AG09319 (cell line): ENCODE measurements at places on chromosomes 7 and 10.

- DNase-seq = no peak
These were observed 8.5 kb upstream of the BPGM start for GRCh38 chr7:134637934-134638719.

DNA sequence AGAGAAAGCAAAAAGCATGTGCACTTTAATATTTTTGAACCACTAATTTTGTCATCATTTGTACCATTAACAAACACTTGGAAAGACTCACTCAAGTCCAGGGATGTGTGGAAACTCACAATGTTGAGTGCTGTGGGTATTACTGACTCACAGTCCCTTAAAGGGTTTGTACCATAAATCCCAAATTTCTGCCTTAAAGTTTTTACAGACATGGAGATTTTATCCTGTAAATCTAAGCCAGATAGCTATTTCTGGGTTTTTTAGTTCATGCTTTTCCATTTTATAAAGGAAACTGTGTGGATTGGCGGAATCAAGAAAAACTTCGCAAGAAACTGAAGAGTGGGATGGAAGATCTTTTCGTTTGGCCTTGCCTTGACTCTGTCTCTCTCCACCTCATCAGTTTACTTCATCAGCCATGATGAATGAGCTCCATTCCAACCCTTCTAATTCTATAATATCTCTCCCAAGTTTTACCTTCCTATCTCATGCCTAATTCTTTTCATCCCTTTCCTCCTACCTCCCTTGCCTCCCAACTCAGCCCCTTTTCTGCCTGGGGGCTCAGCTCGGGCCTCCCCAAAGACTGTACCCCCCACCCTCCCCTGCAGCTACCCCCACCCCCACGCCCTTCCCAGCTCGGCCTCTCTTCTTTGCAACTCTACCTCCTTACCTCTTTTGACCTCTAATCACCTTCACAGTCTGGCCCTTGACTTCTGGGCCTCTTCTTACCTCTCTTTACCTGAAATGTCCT is 218.5 kb upstream of the MKLN1 start:
- DNase-seq = no peak

DNA sequence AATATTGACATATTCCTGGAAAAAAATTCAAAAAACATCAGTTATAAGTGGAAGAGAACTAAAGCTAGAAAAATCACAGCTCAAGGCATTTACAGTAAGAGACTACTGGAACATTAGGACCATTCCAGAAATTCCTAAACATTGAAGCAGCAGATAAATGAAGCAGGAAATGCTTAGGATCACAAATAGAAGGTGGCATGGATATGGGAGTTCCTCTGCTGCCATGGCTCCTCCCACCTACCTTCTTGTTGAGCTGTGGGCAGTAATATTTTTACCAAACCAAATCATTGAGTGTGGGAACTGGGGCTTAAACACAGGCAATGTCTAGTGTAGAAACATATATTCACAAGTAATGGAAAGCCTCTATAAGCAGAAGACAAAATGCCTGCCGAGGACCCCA is 292.8 kb downstream of the ANKRD7 start:
- no peak for DNase-seq

GRCh38 chr7:36456548-36456947 is 66.9 kb downstream of the ANLN start:
- no peak for DNase-seq

GRCh38 chr7:125278318-125278717 is 348.7 kb upstream of the POT1 start:
- no peak for DNase-seq

- DNase-seq = no peak
These were observed 3.0 kb downstream of the TMEM273 start for GRCh38 chr10:49185213-49185612.

DNA sequence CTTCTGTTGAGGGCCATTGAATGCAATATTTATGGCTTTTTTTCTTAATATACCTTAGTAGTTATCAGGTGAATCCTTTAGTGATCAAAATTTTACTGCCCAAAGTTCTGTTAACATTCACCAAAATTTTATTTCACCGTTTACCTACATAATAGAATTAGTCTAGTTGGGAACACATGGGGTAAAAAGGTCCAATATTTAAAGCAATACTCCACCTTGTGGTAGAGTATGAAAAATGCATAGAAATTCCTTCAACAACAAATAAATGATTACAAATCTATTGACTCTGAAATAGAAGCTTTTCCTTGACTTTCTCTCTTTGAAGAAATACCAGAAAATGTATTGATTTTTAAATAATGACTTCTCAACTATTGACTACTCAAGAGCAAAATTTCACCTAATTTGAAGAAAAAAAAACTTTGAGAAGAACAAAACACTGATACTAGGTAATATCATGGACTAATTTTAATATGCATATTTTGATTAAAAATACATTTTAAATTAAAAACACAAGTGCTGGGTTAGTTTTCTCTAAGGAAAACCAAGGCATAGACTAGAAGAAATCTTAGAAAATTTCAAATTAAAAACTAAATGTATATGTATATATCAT is 43.3 kb downstream of the POLR1F start:
- DNase-seq = peak; percentile 1

- peak; percentile 8 for DNase-seq
These were observed 156.6 kb downstream of the CCDC3 start for GRCh38 chr10:12844811-12845483.

DNA sequence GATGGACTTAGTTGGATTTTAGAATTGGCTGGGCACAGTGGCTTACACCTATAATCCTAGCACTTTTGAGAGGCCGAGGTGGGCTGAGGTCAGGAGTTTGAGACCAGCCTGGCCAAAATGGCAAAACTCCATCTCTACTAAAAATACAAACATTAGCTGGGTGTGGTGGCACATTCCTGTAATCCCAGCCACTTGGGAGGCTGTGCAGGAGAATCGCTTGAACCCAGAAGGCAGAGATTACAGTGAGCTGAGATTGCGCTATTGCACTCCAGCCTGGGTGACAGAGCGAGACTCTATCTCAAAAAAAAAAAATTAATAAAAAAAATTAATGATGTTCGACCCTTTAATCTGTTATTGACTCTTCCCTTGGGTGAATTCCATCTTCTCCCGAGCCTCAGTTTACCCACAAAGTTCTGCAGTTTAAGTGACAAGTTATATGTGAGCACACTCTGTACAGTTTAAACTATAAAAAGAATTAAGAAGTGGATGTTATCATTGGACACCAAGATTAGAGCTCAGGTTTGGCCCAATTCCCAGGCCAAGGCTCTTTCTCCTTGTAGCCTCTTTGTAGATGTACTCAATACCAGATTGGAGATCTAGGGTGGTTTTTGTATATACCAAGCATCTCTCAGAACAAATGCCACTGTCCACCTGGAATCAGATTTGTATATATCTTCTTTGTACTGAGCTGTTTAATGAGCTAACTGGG is 15.0 kb downstream of the KAT6B start:
- no peak for DNase-seq

DNA sequence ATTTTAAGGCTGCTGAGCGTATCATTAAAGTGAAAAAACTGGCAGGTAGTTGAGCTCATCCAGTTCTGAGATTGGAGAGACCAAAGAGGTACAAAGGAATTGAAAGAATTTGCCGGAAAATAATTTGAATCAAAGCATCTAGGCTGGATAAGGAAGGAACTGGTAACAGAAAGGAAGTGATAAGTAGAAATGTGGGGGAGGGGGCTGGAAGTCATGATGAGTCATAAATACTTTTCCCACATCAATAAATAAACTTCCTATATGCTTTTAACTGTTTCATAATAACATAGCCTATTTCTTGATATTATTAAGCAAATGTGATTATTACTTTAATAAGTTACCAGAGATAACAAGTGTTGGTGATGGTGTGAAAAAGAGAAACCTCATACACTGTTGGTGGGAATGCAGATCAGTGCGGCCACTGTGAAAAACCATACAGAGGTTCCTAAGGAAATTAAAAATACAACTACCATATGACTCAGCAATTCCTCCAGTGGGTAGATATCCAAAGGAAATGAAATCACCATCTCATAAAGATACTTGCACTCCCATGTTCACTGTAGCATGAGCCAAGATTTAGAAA is 27.0 kb downstream of the ZNF438 start:
- DNase-seq = no peak

DNA sequence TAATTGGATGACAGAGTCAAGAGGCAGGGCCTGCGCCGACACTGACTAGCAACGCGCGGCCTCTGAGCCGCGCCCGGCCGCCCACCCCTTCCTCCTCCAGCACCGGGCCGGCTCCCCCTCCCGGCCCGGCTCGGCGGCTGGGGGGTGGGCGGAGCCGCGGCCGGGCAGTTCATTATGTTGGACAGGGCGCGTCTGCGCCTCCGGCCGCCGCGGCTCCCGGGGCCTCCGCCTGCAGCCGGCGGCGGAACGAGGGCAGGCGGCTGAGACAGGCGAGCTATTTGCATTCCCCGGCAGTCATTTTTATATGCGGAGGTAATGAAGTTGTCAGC is 106.7 kb downstream of the SNX10 start:
- no peak for DNase-seq

GRCh38 chr10:122281751-122282150 is 10.7 kb downstream of the BTBD16 start:
- DNase-seq = no peak

GRCh38 chr10:50653758-50654157 is 30.0 kb upstream of the SGMS1 start:
- DNase-seq = no peak

DNA sequence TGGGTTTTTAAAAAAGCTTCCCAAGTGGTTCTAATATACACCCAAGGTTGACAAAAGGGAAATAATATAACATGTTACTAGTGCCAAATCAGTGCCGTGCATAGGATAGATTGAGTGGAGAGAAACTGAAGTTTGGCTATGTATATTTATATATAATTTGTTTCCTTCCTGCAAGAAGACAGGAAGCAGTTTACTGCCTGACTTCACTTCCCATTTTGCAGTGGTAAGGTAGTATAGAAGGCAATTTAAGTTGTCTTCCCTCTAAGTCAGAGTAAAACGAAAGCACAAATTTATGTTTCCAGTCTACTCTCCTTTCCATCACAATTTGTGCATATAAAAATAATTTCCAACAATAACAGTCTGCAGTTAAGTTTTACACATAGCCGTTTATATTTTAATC is 3.4 kb upstream of the HYCC1 start:
- no peak for DNase-seq

DNA sequence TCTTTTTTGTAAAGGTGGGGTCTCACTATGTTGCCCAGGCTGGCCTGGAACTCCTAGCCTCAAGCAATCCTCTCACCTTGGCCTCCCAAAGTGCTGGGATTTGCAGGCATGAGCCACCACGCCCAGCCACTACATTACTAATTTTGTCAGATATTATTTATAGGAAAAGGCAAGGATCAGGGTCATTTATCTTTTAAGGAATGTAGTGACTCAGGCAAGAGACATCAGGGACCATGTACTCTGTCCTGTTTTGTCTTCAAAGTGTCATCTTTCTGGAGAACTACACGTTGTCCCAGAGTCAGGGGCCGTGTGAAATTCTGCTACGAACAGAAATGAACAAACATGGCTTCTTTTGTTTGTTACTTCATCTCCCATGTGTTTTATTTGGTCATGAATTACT is 105.3 kb downstream of the NPTX2 start:
- DNase-seq = no peak

- DNase-seq = no peak
These were observed 56.9 kb downstream of the NEUROG3 start for GRCh38 chr10:69516316-69516715.

DNA sequence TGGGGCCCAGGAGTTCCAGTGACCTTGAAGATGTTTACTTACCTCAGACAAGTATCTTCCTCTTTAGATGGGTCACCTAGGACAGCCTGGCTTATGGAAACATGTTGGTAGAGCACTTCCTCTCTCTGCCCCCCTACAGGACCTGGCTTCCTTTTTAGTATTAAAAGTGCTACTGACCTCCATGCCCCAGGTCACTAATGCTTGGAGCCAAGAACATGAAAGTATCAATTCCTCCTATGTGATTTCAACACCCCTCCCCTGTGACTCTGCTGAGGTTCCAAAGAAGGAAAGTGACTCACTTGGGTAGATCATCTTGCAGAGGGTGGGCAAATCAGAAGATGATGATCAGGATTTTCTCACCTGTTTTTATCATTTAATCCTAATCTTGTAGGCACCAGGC is 125.3 kb upstream of the CCDC6 start:
- DNase-seq = no peak

GRCh38 chr10:13759168-13759567 is 172.4 kb downstream of the PRPF18 start:
- DNase-seq = no peak

GRCh38 chr10:33106767-33107166 is 148.7 kb upstream of the ITGB1 start:
- no peak for DNase-seq

- DNase-seq = no peak
These were observed 18.1 kb downstream of the STRA8 start for GRCh38 chr7:135251496-135252391.

- no peak for DNase-seq
These were observed 1.3 kb downstream of the CNNM1 start for GRCh38 chr10:99330347-99330924.

- DNase-seq = no peak
These were observed 72.1 kb upstream of the CDK1 start for GRCh38 chr10:60706146-60706545.

DNA sequence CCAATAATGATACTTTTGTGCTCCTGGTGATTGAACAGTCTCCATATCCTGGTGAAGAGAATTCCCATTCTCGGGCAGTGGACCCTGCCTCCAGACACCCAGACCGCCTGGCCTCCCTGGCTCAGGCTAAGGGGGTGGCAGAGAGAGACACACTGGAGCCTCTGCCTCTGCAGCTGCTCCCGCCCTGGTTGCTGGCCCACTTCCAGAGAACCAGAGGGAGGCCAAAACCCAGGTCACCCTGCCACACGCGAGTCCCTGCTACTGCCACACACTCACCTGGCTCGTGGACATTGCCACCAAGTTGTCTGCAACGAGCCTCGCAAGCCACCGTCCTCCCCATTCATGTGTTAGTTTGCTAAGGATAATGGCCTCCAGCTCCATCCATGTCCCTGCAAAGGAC is 221.8 kb downstream of the HPSE2 start:
- no peak for DNase-seq

DNA sequence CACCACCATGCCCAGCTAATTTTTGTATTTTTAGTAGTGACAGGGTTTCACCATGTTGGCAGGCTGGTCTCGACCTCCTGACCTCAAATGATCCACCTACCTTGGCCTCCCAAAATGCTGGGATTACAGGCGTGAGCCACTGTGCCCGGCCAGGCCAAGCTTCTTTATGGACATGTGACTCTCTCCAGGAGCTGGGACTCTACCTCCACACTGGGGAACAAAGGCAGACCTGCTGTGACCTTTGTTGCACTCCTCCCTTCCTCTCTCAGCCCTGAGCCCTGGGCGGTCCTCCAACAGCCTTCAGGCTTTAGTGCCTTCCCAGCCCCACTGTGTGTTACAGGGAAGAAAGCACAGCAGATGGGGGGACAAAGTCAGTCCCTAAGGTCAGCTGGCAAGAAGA is 55.0 kb upstream of the DUSP5 start:
- DNase-seq = no peak
